CD8-positive, alpha-beta memory T cell (primary cell): ENCODE measurements at places on chromosomes 5 and 9. TPM values are rescaled to one million over a fixed set of nuclear protein-coding genes. Genes with fewer than 3 reads are reported as not detected.

GRCh38 chr5:95519151-95519550 lies 35.6 kb downstream of the SKIC3 start:
- no peak for DNase-seq

- DNase-seq = no peak
Observed at GRCh38 chr9:71514344-71514975, 253.9 kb downstream of the CEMIP2 start.

DNA sequence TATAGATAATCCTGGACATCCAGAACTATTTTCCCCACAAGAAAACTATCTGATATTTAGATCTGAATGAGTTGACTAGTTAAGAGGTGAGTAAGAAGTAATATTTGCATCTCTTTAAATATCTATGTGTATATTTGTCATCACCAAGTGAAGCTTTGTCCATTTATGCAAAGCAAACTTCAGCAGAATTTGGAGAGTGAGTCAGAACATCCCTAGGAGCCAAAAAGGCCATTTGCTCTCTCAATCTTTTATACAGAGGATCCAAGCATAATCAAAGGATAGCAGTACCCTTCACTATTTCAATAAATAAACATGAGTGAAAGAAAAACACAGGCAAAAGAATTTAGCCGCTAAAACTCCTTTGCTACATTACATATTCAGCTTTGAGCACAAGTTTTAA lies 454.4 kb downstream of the NR2F1-AS1 start:
- DNase-seq = no peak

DNA sequence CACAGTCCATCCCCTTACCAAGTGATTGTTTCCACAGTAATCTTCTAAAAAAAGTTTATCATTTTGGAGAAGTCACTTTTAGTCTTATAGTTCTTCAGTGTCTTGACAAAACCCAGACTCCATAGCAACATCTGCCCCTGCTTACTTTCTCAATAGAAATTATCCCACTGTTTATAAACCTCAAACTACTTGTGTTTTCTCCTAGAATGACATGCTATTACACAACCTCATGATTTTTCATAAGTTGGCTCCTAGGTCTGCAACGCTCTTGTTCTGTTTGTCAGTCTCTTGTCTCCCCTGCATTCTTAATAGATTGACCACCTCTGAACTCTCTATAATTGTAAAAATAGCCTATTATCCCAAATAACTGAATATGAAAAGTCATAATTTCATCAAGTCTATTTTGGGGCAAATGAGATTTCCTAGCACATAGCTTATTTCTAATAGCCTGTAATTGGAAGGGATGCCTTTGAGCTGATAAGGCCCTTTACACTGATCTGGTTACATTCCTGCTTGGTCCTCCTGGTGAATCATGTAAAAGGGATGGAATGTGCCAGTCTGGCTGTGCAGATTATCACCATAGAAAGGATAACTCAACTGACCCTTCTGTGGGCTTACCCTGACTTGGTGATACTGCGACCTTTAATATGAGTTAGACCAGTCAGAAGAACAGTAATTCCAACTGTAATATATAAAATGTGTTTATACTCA lies 69.6 kb downstream of the CHSY3 start:
- DNase-seq = no peak

GRCh38 chr5:170591054-170591453 lies 87.2 kb downstream of the KCNIP1 start:
- no peak for DNase-seq

- no peak for DNase-seq
Observed at GRCh38 chr5:168370831-168371230, 79.4 kb downstream of the WWC1 start.

- DNase-seq = no peak
Observed at GRCh38 chr9:81417299-81417675, 272.1 kb downstream of the TLE1 start.

DNA sequence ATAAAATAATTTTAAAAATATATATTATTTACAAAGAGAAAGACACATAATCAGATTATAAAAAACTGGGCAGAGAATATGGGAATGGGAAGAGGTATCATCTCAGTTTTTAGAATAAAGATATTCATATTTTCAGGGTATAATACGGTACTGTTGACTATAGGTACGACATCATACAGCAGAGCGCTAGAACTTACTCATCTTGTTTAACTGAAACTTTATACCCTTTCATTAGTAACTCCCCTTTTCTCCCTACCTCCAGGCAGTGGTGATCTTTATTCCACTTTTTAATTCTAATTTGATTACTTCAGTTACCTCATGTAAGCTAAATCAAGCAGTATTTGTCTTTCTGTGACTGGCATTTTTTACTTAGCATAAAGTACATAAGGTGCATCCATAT lies 742.1 kb downstream of the MTRR start:
- no peak for DNase-seq

DNA sequence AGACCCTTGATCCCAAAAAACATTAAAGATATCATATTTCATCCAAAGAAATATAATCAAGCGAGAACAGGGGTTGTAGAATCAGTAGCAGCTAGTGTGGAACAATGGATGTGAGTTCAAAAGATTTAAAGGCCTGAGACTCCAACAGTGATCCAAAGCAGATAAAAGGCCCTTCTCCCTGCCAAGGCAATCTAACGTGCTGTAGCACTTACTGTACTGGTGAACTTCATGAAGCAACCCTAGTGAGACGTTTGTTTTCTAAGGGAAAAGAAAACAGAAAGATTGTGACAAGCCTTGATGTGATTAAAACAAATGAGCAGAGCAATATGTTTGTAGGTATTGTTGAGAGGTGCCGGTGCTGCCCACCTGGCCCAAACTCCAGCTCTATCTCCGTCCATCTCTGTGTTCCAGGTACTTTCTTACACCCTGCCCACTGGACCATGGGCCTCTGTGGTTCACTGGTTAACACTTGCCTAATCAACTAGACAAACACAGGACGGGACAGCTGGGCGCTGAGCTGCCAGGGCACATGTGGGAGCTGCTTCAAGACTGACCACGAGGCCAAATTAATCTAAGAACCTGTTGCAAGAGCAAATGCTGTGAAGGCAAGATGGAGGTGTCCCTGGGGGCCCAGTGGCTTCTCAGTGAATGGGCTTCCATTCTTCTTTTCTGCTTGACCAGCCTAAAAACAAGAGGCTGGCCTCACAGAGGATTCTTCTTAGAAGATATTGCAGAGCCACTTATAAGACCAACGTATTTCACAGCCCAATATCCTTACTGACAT lies 265.5 kb downstream of the CWC27 start:
- DNase-seq = no peak

ARSI gene
- not detected for total RNA-seq
